ENCODE measurements at places on chromosomes 2 and 18. TPM values are rescaled to one million over a fixed set of nuclear protein-coding genes. Genes with fewer than 3 reads are reported as not detected.

- DNase-seq, result no peak
Observed at GRCh38 chr2:173171924-173172643, 96.4 kb downstream of the MAP3K20 start.

DNA sequence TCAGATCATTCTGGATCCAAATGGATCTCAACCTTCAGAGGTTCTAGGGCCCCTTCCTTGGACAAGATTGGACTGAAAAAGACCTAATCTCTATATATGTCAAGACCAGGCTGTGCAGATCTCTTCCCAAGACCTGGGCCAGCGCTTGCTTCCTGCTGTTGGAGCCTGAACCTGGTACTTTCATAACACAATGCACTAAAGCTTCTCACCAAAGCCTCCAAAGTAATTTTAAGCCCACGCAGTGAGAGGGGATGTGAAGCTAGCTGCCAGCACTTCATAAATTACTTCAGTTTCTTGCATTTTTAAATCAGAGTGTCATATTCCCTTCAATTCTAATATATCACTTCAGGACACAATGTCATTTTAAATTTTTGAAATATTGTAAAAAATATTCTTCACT, 50.7 kb downstream of the LRRC30 start:
- DNase-seq, result no peak

- no peak for DNase-seq
Observed at GRCh38 chr18:56386856-56387255, 251.5 kb downstream of the TXNL1 start.

DNA sequence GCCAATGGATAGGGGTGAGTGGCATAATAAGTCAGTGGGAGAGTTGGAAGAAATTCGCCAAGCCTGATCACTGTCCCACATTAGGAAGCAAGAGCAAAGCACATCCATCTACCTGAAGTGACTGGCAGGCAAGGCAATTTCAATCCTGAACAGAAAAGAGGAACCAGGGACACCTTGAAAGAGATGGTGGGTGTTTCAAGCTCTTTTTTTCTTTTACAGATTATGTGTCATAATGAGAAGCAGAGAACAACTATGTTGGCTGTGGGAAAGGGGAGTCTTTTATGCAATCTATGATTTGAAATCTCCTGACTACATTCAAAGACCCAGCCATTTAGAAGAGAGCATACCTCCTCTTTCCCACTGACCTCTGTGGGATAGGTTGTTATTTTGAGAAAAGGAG, 63.5 kb downstream of the TGIF1 start:
- DNase-seq, result no peak

DNA sequence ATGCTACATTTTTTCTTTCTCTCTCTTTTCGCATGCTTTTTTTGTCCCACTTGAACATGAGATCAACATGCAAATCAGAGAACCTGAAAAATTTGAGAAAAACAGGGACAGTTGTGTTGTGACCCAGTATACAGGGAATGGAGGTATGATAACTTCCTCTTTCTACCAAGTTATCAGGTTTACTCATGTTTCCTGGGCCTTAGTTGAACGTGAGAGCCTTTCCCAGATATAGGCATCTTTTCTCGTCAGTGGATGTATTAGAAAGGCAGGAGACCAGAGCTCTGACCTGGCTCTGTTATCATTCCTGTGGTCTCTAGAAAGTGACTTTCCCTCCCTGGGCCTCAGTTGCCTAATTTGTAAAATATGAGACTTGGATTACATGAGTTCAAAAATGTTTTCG, 30.1 kb upstream of the FAM117B start:
- DNase-seq, result no peak

DNA sequence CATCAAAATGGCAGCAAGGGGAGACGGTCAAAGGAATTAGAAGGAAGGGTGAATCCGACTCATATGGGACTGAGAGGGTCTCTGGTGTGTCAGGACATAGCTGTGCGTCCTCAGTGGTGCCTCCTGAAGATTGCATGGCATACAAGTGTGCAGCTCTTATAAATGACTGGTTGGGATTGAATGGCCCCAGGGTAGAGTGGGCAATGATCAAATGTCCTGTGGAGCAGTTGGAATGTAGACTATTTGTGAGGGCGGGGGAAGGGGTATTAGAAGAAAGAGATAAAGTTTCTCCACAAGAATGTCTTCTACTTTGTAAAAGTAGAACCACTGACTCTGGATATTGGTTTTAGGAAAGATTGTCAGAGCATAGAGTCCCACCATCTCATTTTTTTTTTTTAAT, 24.6 kb downstream of the CTLA4 start:
- no peak for DNase-seq

Gene ATP8B1
- total RNA-seq, result 316 TPM

DNA sequence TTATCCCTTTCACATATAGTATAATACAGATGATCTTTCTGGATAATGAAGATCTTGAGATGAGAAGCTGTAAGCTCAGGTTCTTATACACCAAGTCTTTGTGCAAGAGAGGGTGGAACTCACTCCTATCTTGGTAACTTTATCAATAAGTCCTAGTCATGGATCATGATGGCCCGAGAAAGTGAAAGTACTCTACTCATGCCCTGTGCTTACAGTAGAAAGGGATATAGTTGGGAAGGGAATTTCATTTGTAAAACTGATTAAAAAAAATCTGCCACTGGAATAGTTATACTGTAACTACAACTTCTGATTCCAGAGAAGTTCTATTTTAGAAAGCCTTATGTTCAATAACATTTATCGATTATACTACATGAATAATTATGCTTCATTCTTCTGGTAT, 51.8 kb downstream of the MYO3B start:
- DNase-seq, result no peak

Measured in mucosa of descending colon (tissue), 3 donors.